ENCODE measurements at places on chromosomes 12 and 14.

DNA sequence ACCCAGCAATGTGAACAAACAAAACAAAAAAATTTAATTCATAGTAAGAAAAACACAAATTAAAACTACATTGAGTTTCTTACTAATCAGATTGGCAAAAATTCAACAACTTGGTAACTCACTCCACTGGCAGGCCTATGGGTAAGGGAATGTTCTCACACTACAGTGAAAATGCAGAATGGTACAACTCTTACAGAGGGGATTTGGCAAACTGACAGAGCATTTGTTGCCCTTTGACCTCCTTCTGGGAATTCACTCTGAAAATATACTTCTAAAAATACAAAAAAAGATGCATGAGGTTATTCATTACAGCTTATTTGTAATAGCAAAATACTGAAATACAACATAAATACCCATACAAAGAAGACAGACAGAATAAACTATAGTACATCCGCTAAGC is 32.8 kb downstream of the ABCD2 start:
- DNase-seq = no peak

DNA sequence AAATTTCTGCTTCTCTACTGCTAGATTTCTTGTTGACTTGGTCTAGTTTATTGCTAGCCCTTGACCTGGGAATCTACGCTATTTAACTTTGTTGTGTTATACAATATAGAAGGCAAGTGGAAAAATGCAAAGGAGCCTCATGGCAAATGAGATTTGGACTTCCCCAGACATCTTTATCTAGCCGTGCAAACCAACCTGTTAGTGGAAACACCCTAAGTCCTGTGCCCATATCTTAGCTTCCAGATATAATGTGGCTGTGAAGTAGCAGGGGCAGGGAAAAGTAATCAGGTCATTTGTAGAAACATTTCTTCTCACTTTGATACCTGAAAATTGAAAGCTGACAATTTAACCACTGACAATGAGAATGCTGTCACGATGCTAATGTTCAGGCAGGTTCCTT is 90.7 kb upstream of the ATP2B1 start:
- DNase-seq = no peak

GRCh38 chr12:129807136-129807535 is 96.7 kb downstream of the TMEM132D start:
- DNase-seq = no peak

GRCh38 chr12:9319044-9319841 is 111.0 kb upstream of the PZP start:
- no peak for DNase-seq

- DNase-seq = no peak
Observed at GRCh38 chr14:63893701-63894458, 41.1 kb downstream of the SYNE2 start.

DNA sequence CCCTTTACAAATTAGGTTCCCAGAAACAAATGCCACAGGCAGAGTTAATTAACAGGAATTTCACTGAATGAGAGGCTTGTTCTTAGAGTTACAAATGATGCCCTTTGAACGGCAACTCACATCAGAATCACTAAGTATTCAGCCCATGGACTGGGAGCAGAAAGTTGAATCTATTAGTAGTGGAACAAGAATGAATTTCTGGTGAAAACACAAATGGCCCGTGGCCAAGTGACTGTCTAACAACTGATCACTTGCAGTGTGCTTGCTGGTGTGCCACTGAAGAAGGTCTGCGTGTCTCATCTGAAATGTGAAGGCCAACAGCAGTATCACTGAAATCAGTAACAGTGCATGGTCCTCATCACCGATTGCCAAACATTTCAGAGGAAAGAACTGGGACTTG is 893.4 kb upstream of the TMEM132C start:
- no peak for DNase-seq

DNA sequence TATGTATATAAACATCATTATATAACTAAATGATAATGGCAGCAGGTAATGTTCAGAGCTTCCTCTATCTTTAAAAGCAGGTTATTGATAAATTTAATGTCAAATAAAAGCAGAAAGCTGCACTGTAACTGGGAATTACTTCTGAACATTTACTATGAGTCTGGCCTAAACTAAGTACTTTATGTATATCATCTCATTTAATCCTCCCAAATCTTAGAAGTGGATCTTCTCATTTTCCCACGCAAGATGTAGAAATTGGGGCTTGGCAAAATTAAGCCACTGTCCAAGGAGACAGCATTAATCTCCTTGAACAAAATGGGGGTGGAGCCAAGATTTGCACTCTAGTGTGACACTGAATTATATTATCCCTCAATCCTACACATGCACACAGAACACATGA is 5.7 kb downstream of the NIN start:
- no peak for DNase-seq

DNA sequence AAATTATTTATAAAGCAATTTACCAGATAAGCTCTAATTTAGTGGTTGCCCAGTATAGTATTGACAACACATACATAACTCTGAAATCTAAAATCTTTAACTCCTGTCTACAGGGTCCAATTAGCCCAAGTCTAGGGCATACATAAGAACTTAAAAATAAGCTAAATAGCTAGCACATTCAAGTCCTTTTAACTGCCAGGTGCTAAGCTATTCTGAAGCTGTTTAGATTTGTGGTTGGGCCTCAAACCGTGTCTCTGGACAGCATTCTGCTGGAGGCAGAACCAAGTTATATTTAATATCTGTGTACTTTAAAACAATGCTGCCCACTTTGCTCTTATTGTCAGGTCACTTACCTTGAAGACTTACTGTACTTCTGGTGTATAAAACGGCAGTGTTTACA is 19.0 kb downstream of the RPS6KA5 start:
- DNase-seq = peak; percentile 84

GRCh38 chr12:64666054-64666914 is 56.0 kb downstream of the RASSF3 start:
- DNase-seq = no peak

DNA sequence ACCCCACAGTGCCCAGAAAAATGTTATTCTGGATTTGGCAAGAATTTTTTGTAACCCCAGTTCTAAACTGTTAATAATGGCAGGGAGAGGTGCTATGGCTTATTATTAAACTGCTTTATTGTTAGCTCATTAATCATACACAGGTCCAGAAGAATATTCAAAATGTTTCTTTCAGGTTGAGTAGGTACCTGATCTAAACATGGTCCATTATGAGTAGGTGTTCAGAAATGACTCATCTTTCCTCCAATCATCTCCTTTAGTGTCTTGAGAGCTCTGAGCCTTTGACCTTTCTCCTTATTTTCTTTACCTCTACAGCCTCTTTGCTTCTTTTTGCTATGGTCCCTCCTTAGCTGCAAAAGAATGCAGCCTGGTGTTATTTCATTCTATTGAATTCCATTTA is 211.0 kb upstream of the GARIN6 start:
- DNase-seq = no peak

GRCh38 chr14:33676135-33676566 is 274.7 kb downstream of the EGLN3 start:
- peak; percentile 20 for DNase-seq

DNA sequence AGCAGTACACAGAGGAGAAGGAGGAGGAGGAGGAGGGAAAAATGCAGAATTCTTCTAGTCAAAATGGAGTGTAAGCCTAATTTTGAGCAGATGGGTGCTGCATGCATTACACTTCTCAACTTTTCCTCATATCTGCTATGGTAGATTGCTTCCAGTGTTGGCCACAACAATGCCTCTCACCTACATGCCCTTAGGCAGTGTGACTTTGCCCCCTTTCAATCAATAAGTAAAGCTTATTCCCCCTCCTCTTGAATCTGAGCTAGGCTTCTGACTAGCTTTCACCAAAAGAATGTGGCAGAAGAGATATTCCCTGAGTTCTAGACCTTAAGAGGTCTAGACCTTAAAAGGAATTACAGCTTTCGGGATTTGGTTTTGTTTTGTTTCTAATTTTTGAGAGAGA is 3.2 kb upstream of the METTL3 start:
- no peak for DNase-seq

DNA sequence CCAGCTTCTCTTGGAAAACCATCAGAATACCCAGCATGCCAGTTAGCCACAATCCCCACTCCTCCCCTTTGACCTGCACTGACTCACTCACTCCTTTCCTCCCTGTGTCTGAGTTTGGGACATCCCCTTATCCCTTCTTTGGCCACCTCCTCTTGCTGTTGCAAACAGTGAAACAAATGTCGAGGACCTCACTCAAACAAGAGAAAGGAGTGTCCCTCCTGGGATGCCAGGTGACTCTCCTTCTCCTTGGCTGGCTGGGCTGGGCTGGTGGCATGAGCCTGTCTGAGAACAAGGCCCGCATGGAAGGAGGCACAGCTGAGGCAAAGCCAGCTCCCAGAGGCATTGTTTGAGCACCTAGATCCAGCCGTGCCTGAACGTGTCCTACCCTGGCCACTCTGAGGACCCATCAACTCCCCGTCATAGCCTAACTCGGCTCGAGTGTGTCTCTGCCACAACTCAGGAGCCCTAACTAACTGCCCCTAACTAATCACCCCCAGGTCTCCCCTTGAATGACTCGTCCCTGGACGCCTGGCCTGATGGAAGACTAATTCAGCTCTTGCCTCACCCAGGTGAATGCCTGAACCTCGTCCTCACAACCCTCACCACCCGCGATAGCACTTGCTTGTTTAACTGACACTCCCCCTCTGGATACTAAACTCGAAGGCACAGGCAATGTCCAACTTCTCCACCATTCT is 43.0 kb downstream of the NCOR2 start:
- no peak for DNase-seq

- no peak for DNase-seq
Observed at GRCh38 chr14:37546621-37547447, 48.2 kb downstream of the FOXA1 start.

DNA sequence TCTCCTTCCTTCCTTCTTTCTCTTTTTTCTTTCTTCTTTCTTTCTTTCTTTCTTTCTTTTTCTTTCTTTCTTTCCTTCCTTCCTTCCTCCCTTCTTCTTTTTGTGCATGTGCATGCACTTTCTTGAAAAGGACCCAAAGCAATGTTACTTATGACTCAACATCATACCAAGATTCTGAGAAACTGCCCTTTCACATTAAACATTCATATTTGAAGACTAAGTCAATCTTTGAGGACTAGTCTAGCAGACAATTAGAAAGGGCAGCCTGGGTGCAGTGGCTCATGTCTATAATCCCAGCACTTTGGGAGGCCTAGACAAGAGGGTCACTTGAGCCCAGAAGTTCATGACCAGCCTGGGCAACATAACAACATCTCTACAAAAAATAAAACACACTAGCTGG is 212.8 kb upstream of the KITLG start:
- DNase-seq = no peak

- no peak for DNase-seq
Observed at GRCh38 chr12:51359851-51360250, 13.4 kb upstream of the CELA1 start.

- peak; percentile 43 for DNase-seq
Observed at GRCh38 chr14:102917469-102918211, 4.8 kb upstream of the AMN start.

DNA sequence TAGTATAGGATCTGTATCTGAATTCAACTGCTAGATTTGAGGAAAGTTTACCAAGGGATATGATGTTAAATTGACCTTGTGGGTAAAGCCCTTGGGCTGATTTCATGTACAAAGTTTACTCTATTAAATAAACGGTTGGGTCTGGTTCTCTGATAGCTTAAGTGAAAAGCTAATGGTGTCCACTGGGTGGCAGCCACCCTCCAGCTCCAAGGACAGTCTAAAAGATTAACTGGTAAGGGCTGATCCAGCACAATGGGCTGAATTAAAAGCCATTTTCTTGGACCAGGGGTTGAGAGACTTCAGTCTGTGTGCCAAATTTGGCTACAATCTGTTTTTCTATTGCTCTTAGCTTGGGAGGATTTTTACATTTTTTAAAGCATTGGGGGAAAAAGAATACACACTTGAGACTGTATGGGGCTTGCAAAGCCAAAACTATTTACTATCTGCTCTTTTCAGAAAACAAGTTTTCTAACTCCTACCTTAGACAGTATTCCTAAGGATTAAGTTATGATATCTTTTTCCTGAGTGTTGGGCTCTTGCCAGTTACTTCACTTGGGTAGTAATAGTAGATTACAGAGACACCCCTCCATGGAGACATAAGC is 116.5 kb downstream of the GPHN start:
- DNase-seq = peak; percentile 15

GRCh38 chr14:49218436-49219092 is 367.6 kb downstream of the RPS29 start:
- no peak for DNase-seq

- DNase-seq = no peak
Observed at GRCh38 chr12:115918763-115919162, 358.7 kb downstream of the MED13L start.

- no peak for DNase-seq
Observed at GRCh38 chr12:49779581-49779980, 38.2 kb downstream of the TMBIM6 start.

DNA sequence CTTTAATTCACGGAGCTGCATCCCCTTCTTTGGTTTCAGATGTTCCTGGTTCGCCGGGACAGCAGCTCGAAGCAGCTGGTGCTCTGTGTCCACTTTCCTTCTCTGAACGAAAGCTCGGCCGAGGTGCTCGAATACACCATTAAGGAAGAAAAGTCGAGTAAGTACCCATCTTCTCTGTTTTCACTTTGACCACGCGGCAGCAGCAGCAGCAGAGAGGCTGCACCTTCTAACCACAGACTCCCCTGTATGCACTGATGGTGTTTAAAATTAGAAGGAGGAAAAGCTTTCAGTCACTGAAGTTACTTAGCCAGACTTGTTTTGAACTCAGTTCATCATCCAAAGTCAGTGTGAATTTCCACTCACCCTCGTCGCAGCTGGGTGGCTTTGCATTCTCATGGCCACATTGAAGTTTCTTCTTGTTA is 63.8 kb downstream of the RIN3 start:
- DNase-seq = no peak

DNA sequence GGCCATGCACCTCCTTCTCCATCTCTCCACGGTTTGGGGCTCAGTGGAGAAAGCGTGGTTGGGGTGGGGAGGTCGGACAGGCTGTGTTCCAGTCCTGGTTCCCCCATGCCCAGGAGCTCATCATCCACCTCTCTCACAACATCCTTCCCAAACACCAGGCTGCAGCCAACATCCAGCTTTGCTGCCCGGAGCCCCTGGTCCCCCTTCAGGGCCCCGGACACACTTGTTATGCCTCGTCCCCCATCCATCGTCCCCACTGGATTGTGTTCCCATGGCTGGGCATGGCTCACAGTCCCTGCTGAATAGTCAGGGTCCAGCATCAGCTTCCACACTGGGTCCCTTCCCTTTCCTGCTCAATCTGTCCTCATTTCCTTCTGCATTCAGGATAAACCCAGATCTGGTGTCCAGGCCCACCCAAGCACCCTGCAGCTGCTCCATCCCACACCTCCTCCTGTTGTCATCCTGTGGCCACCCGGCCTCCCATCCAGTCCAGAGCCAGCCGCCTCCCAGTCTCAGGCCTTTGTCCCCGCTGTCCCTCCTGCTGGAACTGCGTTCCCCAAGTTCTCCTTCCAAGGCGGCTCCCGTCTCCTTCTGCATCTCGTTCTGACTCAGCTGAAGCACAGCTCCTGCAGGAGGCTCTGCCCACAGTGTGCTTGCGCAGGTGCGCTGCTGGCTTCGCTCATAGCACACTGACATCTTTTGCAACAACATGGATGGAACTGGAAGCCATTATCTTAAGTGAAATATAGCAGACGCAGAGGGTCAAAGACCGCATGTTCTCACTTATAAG is 211.4 kb upstream of the RTL1 start:
- DNase-seq = no peak

- no peak for DNase-seq
Observed at GRCh38 chr14:78486081-78486480, 315.9 kb downstream of the NRXN3 start.

Data from NCI-H1930 (cell line).